ENCODE measurements at places on chromosomes 4 and X.

- DNase-seq, result peak; percentile 55
Observed at GRCh38 chr4:87895964-87896621, 63.3 kb downstream of the MEPE start.

DNA sequence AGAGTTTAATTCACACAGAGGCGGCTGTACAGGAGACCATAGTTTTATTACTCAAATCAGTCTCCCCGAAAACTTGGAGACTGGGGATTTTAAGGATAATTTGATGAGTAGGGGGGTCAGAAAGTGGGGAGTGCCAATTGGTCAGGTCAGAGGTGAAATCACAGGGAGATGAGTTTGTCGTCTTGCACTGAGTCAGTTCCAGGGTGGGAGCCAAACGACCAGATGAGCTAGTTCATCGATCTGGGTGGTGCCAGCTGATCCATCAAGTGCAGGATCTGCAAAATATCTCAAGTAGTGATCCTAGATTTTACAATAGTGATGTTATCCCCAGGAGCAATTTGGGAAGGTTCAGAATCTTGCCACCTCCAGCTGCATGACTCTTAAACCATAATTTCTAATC, 4.0 kb downstream of the ETFDH start:
- DNase-seq, result no peak

- no peak for DNase-seq
Observed at GRCh38 chrX:39456894-39457604, 640.7 kb downstream of the BCOR start.

DNA sequence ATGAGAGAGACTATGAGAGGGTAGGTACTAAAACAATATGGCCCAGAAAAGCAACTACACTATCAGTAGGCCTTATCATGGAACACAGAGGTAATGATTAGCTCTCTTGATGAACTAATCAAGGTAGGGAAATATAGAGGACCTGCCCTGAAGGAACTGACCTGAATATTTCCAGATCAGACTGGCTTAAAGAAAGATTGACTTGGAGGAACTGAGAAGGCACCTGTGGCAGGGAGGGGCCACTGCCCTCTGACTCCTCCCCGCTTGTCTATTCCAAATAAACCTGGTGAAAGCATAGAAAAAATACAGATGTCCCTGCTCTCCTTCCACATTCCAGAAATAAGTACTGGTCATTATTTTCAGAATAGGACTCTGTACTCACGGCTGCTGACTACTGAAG, 5.5 kb downstream of the RPS6KA6 start:
- DNase-seq, result no peak

DNA sequence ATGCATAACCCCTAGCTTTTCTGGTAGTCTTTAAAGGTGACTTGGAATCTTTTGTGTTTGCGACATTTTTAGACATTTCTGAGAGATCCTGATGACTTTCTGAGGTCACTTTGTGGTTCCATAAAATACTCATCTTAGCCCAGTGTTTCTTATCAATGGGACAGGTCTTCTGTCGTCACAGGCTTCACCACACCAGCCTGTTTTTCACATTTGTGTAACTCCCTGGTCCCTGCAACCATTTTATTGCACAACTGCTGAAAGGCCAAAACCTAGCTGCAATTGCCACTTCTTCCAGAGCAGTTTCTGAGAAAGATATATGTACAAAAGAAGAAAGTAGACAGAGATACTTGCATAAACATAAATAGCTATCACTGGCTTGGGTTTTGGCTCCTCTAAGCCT, 120.9 kb downstream of the IL15 start:
- no peak for DNase-seq

DNA sequence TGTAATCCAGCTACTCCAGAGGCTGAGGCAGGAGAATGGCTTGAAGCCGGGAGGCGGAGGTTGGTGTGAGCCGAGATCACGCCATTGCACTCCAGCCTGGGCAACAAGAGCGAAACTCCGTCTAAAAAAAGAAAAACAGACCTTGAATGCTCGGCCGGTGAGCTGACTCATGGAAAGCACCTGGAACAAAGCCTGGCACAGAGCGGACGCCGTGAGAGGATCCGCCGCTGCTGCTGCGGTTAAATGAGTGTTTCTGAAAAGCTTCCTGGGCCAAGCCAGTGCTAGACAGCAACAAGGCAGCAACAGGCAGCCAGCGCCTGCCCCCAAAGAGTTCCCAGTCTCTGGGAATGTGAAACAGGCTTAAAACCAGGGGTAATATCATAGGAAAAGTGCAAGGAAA, 186.4 kb downstream of the AFAP1 start:
- no peak for DNase-seq

GRCh38 chr4:123430031-123430430, 33.4 kb downstream of the SPRY1 start:
- no peak for DNase-seq

- DNase-seq, result no peak
Observed at GRCh38 chrX:46551494-46552128, 6.4 kb upstream of the ZNF674 start.

GRCh38 chr4:154872198-154872597, 91.1 kb downstream of the RBM46 start:
- no peak for DNase-seq

DNA sequence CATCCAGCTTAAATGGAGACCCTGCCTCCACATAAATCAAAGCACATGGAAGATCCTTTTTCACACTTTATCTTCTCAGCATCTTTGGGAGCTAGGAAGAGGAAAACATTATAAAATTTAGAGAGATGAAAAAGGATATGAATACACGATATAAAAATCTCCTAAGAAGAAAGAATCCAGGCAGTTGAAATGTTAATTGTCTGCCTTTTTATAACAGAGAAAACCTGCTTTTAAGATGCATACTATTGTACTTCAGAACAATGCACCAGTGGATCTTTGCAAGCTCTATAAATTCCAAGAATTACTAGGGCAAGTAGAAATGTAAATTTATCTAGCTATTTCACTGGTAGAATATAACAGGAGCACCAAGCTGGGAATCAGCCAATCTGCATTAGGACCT, 300.3 kb upstream of the GALNT7 start:
- DNase-seq, result no peak

- no peak for DNase-seq
Observed at GRCh38 chr4:761739-762138, 56.1 kb downstream of the PCGF3 start.

GRCh38 chrX:34909151-34909550, 33.4 kb upstream of the FAM47B start:
- DNase-seq, result no peak

- DNase-seq, result no peak
Observed at GRCh38 chrX:110428144-110428543, 69.5 kb downstream of the RTL9 start.

GRCh38 chrX:115696939-115697338, 136.0 kb downstream of the PLS3 start:
- no peak for DNase-seq

- DNase-seq, result peak; percentile 45
Observed at GRCh38 chr4:1347410-1347864, 429 bp downstream of the UVSSA start.

GRCh38 chr4:100900134-100900533, 382.3 kb upstream of the EMCN start:
- no peak for DNase-seq

GRCh38 chrX:49309401-49309981, 6.0 kb downstream of the GAGE10 start:
- no peak for DNase-seq

DNA sequence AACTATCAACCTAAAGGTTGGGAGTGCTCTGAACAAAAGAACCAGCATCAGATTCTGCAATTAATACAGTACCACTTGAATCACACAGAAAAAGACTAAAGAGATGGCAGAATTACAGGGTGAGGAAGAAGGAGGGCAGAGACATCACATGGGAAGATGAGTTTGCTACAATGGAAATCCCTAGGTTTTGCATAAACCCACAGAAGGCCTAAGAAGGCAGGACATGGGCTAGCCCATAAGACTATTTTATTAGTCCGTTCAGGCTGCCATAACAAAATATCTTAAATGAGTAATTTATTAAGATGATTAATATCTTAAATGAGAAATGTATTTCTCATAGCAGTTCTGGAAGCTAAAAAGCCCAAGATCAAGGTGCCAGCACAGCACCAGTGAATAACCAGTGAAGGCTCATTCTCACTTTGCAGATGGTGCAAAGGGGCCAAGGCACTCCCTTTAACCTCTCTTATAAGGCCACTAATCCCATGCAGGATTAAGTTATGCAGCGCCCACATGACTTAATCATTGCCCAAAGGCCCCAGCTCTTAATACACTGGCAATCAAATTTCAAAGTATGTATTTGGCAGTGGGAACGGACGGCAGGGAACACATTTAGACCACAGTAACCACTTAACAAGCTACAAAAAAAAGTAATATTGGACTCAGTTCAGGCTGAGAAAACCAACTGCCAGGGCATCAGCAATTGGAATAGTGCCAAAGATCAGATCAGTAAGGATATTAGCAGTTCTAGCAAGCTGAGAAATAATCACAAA, 47.6 kb upstream of the NEUROG2 start:
- no peak for DNase-seq

DNA sequence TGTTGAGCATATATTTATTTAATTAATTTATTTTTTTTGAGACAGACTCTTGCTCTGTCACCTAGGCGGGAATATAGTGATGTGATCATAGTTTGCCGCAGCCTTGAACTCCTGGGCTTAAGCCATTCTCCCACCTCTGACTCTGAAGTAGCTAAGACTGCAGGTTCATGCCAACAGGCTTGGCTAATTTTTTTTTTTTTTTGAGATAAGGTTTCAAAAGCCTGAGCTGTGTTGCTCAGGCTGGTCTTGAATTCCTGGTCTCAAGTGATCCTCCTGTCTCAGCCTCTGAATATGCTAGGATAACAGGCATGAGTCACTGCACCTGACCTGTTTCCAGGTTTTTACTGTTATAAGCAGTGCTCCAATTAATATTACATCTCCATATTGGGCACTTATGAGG, 4.8 kb downstream of the ADD1 start:
- DNase-seq, result no peak

GRCh38 chr4:77582156-77582555, 23.5 kb upstream of the CXCL13 start:
- DNase-seq, result no peak

DNA sequence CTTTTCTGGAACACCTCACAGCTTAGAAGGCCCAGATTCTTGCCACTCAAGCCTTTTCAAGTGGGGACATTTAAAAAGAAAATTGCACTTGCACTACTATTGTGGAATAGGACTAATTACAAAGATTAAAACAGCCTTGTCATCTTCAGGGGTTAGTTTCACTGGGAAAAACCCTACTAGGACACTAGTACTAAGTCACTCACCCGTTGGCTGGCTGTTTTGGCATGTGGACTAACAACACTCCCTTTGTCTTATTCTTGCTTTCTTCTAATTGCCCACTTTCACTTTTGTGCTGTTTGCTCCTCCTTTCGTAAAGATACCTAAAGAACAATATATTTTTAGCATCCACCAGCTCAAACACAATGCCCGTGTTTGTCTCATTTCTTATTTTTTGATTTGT, 200.9 kb upstream of the MID1 start:
- DNase-seq, result no peak

DNA sequence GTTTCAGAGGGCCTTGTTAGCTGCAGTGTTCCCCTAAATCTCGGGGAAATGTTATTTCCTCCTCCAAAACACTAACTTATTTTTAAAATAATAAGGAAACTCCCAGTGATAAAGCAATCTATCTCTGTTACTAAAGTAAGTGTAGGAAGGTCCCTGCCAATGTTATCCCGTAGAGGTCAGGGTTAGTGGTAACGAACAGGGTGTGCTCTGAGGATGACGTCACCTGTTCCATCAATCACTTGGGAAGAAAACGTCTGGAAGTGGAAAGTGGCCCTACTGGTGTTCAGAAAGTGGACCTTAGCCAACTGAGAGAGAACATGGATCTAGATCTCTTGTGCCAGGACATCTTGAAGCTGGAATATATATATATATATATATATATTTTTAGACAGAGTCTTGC, 249.5 kb downstream of the BCOR start:
- DNase-seq, result no peak

DNA sequence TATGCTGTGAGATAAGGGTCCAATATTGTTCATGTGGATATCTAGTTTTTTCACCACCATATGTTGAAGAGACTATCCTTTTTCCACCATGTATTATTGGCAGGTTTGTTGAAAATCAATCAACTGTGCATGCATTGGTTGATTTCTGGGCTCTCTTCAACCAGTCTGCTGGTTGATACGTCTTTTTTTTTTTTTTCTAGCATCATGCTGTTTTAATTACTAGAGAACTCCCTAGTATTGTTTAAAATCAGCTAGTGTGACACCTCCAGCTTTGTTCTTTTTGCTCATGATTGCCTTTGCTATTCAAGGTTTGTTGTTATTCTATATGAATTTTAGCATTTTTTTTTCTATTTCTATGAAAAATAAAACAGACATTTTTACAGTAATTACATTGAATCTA, 123.9 kb downstream of the SLC7A11 start:
- DNase-seq, result no peak

DNA sequence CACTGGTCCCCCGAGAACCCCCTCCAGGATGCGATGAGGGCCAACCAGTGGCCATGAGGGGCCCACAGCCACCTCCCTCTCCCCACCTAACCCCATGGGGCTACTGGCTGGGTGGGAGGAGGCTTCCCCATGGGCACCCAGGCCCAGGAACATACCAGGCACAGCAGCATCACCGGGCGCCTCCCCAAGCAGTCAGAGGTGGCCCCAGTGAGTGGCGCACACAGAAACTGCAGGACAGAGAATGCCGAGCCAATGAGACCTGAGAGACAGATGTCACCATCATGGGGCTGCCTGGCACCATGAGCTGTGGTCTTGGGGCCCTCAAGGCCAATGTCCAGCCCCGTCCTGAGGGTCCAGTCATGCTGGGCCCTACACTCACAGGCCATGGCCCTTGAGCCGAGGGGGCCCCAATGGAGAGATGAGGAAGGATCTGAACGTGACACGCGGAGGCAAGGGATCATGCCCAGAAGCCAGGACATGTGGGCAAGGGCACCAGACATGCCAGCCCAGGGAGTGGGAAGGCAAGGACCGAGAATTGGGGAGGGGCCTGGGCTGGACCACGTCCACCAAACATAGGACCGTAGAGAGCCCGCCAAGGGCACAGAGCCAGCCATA, 30.1 kb downstream of the NOP14 start:
- no peak for DNase-seq

DNA sequence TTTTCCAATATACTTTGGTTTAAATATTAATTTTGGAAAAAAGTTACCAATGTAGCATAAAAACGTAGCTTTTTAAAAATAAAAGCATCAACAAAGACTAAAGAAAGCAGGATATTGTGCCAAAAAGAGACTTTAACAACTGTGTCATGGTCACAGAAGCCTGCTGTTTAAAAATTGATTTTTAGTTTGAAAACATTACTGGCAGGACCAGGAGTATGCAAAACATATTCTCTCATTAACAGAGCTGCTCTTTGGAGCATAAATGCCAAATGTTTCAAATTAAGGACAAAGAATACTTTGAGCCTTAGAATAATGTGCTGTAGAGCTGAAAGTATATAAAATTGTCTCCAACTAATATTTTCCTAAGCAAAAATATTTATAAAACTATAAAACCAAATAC, 279.0 kb downstream of the ARAP2 start:
- DNase-seq, result no peak
